ENCODE measurements at places on chromosomes 16 and 17.

GRCh38 chr16:47905771-47906170 is 250.0 kb downstream of the ABCC12 start:
- no peak for DNase-seq

DNA sequence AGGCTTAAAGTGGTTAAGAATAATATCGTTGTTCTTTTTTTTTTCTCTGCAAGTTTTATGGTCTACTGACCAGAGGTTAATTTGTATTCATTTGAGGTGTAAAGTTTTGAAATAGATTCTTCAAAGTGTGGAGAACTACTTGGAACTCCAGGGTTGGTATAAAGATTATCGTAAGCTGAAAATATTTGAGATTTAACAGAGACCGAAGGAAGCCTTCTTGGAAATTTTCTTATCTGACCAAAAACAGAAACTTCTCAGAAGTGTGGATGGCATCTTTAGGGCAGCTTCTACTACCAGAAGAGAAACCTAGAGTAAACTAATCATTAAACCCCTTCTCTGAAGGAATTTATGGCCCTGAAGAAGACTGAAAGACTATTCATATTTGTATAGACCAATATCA is 206.8 kb upstream of the MON1B start:
- DNase-seq: no peak

DNA sequence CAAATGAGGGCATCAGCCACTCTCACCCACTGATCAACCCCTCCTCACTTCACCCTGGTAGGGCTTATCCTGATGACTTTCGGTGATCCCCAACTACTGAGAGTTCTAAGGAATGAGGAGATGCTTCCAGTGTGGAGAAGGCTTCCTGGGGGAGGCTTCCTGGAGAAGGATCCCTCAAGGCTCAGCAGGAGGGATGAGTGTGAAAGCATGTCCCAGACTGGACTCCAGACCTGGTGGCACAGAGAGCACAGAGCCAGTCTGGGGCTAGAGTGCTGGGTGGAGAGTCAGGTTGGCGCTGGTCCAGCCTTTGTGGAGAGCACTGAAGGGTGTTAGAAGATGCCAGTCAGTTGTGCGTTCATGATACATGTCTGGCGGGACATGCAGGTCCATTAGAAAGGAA is 53.7 kb downstream of the PLD6 start:
- DNase-seq: no peak

DNA sequence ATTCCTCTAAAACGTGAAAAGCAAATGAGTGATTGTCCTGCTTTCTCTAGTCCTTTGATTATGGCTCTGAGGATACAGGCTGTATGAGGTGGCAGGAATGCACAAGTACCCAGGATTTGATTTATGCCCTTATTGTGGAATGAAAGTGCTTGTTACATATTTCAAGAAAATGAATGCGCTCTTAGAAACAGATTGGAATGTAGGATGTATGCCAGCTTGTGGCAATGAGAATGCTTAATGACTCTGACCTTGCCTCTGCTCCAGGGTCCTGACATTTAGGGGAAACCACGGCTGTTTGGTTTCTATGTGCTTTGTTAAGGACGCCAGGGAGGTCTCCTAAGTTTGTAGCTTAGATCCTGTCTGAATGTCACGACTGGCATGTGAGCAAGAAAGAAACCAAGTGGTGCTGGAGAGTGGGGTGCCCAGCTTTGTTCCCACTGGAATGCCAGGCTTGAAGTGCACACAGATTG is 22.0 kb downstream of the PRCD start:
- no peak for DNase-seq

DNA sequence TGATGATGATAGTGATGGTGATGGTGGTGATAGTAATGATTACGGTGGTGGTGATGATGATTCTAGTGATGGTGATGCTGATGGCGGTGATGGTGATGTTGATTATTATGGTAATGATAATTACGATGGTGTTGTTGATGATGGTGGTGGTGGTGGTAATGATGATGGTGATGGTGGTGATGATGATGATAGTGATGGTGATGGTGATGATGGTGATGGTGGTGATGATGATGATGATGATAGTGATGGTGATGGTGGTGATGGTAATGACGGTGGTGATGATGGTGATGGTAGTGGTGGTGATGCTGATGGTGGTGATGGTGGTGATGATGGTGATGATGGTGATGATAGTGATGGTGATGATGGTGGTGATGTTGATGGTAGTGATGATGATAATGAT is 370.0 kb downstream of the CDH13 start:
- no peak for DNase-seq

DNA sequence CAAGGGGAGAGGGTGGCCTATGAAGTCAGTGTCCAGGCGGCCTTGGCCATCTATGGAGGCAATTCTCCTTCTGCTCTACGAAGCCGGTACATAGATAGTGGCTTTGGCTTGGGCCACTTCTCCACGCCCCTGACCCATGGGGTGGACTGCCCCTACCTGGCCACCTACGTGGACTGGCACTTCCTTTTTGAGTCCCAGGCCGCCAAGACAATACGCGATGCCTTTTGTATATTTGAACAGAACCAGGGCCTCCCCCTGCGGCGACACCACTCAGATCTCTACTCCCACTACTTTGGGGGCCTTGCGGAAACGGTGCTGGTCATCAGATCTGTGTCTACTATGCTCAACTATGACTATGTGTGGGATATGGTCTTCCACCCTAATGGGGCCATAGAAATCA is 17.3 kb downstream of the AOC3 start:
- DNase-seq: no peak

- DNase-seq: no peak
Measured at GRCh38 chr16:64440005-64440404, 681.9 kb downstream of the CDH11 start.

GRCh38 chr17:14487068-14487467 is 186.2 kb downstream of the HS3ST3B1 start:
- no peak for DNase-seq

DNA sequence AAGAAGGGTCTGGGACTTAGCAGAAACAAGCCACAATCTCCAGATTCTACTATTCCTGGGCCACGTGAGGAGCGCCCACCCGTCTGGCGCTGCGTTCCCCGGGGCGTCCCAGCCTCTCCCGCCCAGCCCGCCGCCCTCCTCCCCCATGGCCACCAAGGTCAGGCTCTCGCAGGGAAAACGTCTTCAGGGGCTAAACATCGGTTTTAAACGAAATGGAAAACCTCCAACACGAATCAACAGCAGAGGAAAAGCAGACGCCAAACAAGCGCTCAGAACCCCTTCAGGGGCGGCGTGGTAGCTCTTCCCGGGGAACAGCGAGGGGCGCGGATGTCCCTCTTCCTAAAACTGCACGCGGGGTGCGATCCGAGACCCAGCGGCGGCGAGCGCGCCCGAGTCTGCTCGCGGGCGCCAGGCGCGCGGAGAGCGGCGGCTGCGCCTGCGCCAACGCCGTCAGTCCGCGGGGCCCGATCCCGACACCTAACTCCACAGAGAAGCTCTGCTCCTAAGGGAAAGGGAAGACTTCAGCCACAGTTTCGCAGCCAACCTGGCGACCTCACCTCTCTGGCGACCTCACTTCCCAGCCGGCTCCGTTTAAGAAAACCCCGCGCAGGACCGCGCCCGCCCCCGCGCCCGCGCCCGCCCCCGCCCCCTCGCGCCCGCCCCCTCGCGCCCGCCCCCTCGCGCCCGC is 505 bp upstream of the COG1 start:
- peak; percentile 40 for DNase-seq

DNA sequence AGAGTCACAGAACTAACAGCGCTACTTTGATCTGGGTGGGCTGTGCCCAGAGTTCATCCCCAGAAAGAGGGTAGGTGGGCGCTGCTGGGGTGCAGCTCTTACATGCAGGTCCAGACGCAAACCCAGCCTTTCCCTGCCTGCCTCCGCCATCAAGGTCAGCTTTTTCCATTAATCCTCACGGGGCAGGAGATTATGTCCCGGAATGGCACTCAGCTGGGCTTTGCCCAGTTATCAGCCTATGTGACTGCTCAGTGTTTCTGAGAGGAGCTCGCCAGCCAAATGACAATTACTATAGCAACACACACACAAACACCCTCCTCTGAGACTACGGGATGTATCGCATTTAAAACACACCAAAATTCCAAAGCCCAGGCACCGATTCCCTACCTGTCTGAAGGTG is 20.1 kb downstream of the GLYR1 start:
- no peak for DNase-seq

DNA sequence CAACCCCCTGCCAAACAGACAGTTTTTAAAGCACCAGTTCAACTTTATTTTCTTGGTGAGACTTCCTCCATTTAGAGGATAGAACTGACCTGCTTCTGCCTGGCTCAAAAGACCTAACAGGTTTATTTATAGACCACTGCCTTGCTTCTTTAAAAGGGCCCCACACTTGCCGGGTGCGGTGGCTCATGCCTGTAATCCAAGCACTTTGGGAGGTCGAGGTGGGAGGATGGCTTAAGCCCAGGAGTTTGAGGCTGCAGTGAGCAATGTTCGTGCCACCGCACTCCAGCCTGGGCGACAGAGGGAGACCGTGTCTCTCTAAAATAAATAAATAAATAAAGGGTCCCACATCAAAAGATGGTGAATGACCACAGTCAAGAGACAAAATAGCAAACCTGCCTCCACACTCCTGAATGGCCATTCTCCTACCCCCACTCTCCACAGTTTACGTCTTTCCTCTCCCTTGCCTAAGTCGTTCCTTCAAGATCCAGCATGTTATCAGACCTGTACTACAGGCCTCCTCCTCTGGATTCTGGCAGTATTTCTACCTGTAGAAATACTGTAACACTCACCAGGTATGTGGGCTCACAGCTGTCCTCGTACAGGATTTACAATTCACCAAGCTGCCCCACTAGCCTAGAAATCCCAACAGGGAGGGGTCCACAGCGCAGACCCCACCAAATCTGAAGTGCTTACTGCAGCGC is 95.6 kb downstream of the SMG6 start:
- no peak for DNase-seq

DNA sequence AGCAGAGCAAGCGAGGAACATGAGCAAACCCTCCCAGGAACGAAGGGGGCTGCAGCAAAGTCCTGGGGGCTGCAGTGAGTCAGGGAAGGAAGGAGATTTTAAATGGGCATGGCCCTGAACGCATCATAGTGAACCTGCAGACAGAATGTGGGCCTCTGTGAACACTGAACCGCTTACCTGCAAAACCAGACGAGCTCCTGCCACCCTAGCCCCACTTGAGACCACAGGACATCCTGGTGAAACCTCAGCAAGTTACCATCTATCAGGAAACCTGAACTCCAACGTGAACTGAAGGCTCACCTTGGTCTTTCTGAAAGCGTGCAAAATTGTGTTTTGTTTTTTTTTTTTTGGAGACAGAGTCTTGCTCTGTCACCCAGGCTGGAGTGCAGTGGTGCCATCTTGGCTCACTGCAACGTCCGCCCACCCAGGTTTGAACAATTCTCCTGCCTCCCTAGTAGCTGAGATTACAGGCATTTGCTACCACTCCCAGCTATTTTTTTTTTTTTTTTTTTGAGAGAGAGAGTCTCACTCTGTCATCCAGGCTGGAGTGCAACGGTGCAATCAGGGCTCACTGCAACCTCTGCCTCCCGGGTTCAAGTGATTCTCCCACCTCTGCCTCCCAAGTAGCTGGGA is 30.8 kb downstream of the FANCA start:
- DNase-seq: no peak

DNA sequence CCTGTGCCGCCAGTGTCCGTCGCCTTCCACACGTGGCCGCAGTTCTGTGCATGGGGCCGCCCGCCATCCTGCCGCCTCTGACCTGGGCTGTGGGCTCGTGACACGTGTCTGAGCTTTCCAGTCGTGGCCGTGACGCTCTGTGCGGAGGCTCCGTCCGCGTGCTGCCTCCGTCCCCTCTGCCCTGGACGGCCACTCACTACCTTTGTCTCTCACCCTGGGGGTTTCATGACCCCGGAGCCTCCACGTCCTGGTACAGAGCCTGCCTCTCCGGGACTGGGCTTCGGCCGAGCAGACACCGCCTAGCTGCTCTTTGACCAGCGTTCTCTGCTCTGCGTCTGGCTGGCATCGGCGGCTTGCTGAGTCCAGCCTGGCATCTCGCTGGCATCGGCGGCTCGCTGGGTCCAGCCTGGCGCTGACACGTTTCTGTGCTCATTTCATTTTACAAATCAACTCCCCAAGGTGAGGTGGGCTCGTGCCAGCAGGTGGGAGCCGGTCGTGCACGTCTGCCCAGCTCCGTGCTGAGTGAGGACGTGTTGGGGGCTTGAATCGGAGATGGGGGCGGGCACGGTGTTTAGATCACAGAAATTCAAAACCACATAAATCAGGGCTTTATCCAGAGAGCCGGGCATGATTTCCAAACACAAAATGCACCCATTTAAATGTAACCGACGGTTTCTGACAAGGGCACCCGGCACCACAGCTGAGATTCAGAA is 44.3 kb upstream of the GNG13 start:
- no peak for DNase-seq

- DNase-seq: no peak
Measured at GRCh38 chr17:17567631-17568030, 23.9 kb downstream of the PEMT start.

- DNase-seq: no peak
Measured at GRCh38 chr16:11143372-11144035, 112.5 kb downstream of the SOCS1 start.

DNA sequence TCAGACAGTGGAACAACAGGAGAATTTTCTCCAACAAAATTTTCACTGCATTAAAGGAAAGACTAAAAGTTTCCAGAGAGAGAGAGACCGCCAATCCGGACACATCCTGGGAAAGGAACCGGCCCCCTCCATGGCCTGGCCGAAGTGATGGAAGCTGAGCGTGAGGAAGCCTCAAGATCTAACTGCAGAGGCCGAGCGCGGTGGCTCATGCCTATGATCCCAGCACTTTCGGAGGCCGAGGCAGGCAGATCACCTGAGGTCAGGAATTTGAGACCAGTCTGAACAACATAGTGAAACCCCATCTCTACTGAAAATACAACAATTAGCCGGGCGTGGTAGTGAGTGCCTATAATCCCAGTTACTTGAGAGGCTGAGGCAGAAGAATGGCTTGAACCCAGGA is 3.9 kb downstream of the CTRB2 start:
- DNase-seq: no peak

DNA sequence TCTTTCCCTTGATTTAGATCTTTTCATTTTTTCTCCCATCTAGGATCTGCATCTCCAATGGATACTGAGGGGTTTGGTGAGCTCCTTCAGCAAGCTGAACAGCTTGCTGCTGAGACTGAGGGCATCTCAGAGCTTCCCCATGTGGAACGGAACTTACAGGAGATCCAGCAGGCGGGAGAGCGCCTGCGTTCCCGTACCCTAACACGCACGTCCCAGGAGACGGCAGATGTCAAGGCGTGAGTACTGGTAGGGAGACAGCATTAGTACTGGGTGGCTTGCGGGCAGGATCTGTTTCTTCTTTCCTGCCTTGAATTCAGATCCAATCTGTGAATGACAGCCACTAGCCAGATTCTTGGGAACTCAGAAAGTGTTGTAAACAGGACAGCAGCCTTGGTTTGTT is 18.3 kb downstream of the NUP93 start:
- DNase-seq: no peak

GRCh38 chr16:1991948-1992703 is 2.4 kb downstream of the SYNGR3 start:
- DNase-seq: peak; percentile 99

DNA sequence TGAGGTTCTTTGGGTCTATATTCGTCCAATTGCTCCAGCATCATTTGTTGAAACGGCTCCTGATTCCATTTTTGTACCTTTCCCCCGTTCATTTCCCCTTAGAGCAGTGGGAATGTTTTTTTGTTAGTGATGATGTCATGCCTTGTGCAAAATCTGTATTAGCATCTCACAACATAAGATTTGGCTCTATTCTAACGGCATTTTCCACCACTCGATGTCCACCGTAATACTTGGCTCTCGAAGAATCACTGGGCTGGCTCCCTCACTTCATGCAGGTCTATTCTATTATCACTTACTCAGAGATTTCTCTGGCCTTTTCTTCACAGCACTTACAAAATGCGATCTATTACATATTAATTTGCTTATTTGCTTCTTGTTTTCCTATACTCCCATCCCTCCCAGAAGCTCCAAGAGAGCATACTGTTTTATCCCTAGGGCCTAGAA is 571 bp upstream of the NME1 start:
- no peak for DNase-seq
